ENCODE measurements at places on chromosomes 16 and 17. TPM values are rescaled to one million over a fixed set of nuclear protein-coding genes. Genes with fewer than 3 reads are reported as not detected.

- no peak for DNase-seq
These were observed 28.2 kb upstream of the DNAH17 start for GRCh38 chr17:78605429-78605828.

DNA sequence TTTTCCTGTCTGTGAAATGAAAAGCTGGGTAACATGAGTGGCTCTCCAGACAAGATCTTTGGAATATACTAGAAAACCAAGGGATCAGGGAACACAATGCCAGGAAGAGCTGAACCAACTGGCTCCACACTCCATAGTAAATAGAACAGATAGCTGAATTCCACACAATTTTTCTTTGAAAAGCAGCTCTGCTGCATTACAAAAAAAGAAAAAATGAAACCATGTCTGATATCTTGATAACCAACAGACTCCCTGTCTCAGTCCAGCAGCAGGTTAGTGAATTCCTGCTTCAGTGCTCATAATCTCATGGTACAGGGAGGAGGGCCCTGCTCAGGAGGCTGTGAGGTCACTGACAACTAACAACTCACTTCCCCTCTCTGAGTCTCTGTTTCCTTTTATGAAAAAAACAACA lies 97.1 kb downstream of the CDH11 start:
- no peak for DNase-seq

C16orf74 gene
- total RNA-seq, result 27.2 TPM

DNA sequence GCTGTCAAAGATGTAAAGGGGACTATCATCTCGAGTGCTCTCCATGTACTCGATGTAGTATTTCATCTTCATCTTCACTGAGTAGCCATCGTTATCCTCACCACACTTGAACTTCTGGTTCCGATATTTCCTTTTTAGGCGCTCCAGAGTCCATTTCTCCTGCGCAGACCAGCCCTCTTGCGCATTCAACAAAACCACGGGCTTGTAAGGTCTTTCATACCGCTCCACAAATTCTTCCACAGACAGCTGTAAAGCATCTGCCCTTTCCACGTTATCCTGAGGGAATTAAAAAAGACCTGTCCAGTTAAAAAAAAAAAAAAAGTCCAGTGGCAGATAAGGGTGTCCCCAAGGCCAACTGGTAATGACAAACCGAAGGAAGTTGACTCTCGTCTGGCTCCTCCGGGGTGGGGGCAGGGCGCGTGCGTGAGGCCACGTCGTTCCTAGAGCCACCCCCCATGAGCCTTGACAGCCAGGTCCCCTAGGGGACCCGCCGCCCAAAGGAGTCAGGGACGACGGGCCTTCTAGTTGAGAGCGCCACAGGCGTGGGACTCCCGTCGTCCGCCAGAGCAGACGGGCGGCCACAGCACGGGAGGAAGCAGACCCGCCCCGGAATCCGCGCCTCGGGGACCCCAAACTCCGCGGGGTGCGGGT lies 701 bp downstream of the JMJD6 start:
- DNase-seq, result peak; percentile 57

GRCh38 chr17:60354223-60354622 lies 37.7 kb downstream of the USP32 start:
- no peak for DNase-seq

GRCh38 chr17:43043307-43043706 lies 18.3 kb downstream of the RND2 start:
- no peak for DNase-seq

GRCh38 chr17:80872001-80872500 lies 119.6 kb upstream of the CHMP6 start:
- DNase-seq, result no peak

CBFA2T3 gene
- not detected for total RNA-seq

GRCh38 chr17:66448026-66448639 lies 145.7 kb downstream of the PRKCA start:
- no peak for DNase-seq

Data from Caki2 (cell line).